Mucosa of gallbladder (tissue), 1 donor: ENCODE measurements at places on chromosomes 1 and 21. TPM values are rescaled to one million over a fixed set of nuclear protein-coding genes. Genes with fewer than 3 reads are reported as not detected.

- no peak for DNase-seq
These were observed 13.0 kb upstream of the LDLRAP1 start for GRCh38 chr1:25530186-25531081.

GRCh38 chr1:2538376-2538775, 8.3 kb upstream of the HES5 start:
- DNase-seq = no peak

GRCh38 chr21:40505244-40505643, 341.7 kb downstream of the DSCAM start:
- DNase-seq = no peak

GRCh38 chr1:111361761-111362160, 65.8 kb downstream of the OVGP1 start:
- DNase-seq = no peak

- DNase-seq = no peak
These were observed 117.0 kb downstream of the TGFB2 start for GRCh38 chr1:218462116-218462515.

DNA sequence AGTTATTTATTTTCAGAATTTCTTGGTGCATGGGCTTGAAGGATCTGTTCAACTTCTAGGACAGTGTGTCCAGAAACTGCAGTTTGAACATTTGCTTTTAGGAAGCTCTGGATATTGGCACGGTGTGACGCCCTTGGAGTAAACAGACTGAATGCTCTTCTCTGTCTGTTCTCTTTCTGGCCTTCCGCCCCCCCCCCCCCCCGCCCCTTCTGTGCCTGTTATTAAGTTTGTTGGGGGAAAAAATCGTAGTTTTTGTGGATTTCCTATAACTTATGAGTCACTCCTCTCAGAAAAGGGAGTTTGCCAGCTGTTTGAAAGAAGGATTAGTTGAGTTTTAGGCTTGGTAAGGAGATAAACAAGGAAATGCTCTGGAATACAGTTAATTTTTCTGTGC, 1.2 kb downstream of the KCTD3 start:
- no peak for DNase-seq

DNA sequence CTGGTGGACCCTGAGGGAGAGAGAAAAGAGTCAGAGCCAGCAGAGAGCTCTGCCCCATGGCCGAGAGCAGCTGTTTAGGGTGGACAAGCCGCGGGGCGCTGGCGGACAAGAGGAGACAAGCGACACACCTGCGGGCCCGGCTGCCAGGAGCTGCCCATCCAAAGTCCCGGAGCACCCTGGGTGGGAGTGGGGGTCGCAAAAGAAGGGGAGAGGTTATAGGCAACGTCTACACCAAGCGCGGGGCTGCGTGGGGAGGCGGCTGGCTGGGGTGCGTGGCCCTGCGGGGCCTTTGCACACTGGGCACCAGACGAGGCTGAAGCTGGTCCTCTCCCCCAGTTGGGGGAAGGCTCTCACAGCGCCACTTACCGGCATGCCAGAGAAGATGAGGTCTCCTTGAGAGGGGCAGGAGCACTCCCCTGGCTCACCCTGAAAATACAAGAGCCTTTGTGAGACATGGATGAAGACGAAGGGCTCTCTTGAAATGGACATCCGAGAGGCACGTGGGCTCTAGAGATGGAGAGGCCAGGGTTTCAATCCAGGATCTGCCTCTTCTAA, 24.1 kb downstream of the COL16A1 start:
- DNase-seq = no peak

DNA sequence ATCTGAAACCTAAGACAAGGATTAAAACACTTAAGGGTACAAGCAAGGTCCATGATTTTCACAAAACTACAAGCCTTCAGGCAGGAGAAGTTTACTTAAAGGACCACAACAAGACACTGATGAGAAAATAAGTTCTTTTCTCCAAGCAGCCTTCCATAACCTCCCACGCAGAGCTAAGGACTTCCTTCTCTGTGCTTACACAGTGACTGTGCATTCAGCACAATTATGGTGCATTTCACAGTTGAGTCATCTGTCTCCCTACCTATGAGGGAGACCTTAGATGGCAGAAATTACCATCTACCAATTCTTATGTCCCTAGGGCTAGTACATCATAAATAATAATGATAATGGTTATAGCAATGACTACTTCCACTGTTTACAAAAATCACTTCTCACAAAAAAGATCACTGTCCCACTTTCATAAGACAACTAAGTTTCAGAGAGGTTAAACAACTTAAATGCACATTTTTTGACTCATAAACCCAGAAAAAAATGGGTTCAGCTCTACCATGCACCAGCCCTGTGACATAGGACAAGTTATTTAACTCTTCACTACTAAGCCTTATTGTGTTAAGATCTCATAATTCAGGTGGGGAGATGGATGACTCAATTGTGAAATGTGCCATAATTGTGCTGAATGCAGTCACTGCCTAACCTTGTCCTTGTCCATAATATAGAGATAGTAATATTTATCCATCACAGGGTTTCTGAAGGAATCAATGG, 45.3 kb downstream of the TARBP1 start:
- no peak for DNase-seq

GRCh38 chr1:18994381-18994780, 37.9 kb upstream of the IFFO2 start:
- no peak for DNase-seq

DNA sequence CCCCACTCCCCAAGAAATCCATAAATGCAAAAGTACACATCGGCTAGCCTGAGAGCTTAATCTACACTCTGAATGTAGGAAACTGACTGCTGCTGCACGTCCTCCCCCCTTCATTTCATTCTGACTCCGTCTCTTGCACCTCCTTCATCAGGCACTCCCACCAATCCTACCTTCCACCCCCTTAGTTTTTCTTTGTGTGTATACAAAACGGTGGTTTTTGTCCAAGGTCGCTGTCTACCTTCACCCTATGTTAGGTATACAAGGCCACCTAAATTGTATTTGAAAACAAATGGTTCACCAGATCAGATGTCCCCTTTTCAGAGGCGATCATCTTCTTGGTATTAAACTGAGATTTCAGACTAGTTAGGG, 1.9 kb downstream of the WDR26 start:
- no peak for DNase-seq

DNA sequence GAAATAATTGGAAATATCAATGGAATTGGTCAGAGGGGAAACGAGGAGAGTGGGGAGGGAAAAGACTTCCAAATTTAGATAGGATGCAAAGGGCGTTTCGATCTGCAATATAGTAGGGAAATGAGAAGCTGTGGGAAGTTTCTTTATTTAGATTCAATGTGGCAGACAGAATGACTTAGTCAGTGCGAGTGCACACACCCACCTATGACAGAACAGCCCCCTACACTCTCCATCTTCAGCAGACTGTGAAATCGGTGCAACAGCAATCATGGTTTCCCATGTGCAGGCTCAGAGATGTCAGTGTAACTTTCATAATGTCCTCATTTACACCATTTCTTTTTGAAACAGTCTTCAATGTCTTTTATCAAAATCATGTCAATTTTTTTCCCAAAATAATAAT, 46.0 kb downstream of the DIP2A start:
- DNase-seq = no peak

DNA sequence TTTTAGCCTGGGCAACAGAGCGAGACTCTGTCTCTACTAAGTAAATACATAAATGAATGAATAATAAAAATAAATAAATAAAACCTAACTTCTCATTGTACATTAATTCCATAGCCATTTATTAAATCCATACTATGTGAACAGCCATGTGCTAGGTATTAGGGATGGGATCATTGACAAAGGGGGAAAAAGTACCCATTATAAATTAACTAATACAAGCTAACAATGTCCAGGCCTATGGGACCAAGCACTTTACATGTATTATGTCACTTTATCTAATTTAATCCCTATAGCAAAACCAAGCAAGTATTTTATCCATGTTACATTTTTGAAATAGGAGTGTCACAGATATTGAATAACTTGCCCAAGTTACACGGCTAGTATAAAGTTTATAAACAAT, 2.6 kb upstream of the CDC7 start:
- no peak for DNase-seq

DNA sequence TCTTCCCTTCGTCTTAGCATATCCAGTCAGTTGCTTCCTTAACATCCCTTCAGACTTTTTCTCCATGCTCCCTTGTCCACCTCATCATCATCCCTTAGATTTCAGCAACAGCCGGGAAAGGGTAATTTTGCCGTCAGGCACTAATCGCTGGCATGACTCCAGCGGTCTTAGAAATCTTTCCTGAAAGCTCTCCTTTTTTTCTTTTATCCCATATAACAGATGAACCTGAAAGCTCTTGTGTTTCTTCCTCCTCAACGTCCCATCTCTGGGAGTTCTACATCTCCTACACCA, 10.4 kb upstream of the BOLA1 start:
- DNase-seq = no peak

- DNase-seq = no peak
These were observed 8.1 kb downstream of the SPRR2A start for GRCh38 chr1:153049211-153049610.

DNA sequence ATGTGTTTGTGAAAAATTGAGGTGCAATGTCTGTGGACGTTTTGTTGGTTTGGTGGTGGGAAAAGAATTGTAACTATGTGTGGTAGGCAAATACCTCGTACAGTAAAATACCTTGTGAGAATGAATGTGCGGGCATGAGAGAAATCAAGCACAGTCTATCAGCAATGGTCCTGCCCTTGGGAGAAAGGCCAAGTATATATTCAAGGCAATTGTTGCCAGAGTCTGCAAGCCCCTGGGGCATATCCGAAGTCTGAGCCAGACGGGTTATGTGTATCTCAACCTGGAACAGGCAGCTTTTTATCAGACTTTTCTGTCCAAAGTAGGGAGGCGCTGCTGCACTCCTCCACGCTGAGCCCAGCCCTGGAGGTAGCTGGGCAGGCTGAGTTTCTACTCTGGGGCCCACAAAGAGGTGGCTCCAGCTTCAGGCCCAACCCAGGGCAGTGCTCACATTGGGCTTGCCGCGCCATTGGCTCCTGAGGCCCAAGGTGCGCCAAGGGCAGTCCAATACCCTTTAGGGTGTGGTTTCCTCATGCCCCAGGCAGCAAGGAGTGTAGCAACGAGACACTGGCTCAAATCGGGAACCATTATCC, 9.4 kb upstream of the GNL2 start:
- no peak for DNase-seq

DNA sequence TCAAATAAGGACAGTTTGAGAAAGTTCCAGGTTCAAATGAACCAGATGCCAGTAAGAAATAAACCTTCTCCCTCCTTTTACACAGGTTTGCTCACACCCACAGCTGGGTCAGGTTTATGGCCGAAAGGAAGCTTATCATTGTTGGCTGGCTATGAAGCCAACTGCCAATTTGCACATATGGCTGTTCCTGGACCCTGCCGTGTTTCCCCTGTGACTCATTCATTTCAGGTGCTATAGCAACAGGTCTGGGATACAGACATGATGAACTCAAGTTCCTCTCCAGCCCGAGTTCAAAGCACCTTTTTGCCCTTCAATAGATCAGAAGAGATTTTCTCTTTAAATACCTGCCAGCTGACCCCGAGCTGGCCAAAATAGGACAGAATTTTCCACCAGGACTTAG, 134.4 kb upstream of the SMYD2 start:
- no peak for DNase-seq

- no peak for DNase-seq
These were observed 14.0 kb downstream of the NRIP1 start for GRCh38 chr21:15050568-15051377.

The TMEM79 gene
- 9.6 TPM for total RNA-seq

The KCNK2 gene
- 0.43 TPM for total RNA-seq

The OTUD3 gene
- 7.4 TPM for total RNA-seq

The EPHA10 gene
- total RNA-seq = 8.5 TPM

The TNFAIP8L2 gene
- total RNA-seq = 4.6 TPM

The POU3F1 gene
- total RNA-seq = 0.09 TPM

The MSH4 gene
- total RNA-seq = 0.32 TPM

The TBX19 gene
- 3.4 TPM for total RNA-seq

The CAPZA1 gene
- total RNA-seq = 97.8 TPM

The DCST1 gene
- total RNA-seq = not detected

The ETV3L gene
- not detected for total RNA-seq

The PRDM16 gene
- total RNA-seq = 29.3 TPM

The TTF2 gene
- total RNA-seq = 16.6 TPM
